Caki2 (cell line): ENCODE measurements at places on chromosomes 16 and 17.

DNA sequence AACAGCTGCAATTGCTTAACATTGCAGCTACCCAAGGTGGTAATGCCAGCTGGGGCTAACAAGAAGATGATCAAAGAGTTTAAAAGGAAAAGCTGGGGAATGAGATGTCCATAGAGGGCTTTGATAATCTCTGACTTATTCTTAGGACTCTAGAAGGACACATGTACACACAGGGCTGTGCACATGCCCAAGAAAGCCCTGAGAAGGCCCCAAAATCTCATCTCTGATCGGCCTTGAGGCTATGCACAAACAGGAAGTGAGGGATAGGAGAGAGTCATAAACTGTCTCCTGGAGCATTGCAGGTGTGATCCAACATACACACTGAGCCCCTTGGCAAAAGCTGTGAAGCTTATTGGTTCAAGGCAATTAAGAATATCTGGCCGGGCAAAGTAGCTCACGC is 17.2 kb upstream of the RABEP1 start:
- no peak for DNase-seq

- DNase-seq, result peak; percentile 44
Measured at GRCh38 chr16:75593825-75594820, 27.9 kb downstream of the GABARAPL2 start.

GRCh38 chr17:13000561-13000960 is 17.3 kb downstream of the ELAC2 start:
- DNase-seq, result no peak

DNA sequence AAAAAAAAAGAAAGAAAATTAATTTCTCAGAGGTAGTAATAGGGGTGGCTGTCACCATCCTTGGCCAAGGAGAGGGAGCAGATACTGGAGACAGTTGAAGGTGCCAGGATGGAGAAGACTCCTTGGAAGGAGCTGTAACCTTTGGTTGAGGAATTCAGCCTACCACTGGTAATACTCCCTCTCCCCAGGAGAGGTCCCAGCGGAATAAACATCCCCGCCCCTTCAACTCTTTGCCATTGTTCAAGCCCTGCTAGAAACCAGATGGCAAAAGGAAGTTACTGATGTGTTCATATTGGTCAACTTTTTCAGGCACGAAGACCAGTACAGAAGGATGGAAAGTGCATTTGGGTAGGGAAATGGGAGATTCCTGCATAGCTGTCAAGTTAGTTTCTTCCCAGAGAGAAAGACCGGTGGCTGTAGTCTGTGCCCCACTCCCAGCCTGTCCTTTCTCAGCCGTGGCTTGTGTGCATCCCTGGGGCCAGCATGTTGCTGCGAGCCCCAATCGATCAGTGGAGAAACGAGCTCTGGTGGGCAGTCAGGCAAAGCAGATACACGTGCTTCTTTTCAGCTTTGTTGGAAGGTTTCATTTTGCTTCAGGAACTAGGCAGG is 612.1 kb downstream of the MAF start:
- DNase-seq, result no peak

- DNase-seq, result no peak
Measured at GRCh38 chr17:1002412-1002753, 5.5 kb downstream of the TIMM22 start.

- peak; percentile 87 for DNase-seq
Measured at GRCh38 chr16:14486520-14487303, 143.3 kb downstream of the PARN start.

- DNase-seq, result no peak
Measured at GRCh38 chr16:66065925-66066324, 300.6 kb upstream of the CDH5 start.

- no peak for DNase-seq
Measured at GRCh38 chr17:77571155-77571981, 387.1 kb upstream of the TNRC6C start.

- DNase-seq, result no peak
Measured at GRCh38 chr16:15689290-15689689, 39.2 kb downstream of the NDE1 start.

DNA sequence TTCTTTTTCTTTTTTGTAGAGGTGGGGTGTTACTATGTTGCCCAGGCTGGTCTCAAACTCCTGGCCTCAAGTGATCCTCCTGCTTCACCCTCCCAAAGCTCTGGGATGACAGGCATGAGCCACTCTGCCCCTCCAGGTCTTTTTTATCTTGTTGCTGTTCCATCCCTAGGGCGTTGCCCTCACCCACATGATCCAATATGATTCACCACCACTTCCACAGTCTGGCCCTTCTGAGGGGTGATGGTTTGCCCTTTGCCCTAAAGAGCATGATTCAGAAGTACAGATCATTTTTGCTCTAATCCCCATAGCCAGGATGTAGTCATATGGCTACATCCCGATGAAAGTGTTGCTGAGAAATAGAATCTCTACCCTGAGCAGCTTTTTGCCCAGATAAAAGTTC is 18.8 kb downstream of the STX4 start:
- DNase-seq, result peak; percentile 95

DNA sequence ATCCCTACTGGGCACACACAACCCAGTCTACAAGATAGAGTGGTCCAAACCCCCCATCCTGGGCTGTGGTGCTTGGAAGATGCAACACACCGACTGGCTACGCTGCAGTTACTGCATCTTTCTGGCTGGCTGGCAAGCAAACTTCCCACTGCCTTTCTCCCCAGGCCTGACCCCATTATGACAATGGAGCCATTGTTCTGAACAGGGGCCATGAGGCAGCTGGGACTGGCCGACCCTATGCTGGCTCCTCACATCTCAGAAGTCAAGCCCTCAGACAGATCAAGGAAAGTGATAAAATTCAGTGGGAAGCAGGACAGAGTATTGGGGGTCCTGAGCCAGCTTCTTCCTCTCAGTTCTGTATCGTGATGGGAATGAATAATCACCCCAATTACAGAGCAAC is 364.1 kb upstream of the ASIC2 start:
- no peak for DNase-seq

GRCh38 chr16:1202274-1202673 is 22.8 kb downstream of the TPSG1 start:
- no peak for DNase-seq

- no peak for DNase-seq
Measured at GRCh38 chr16:4839942-4840341, 7.1 kb downstream of the GLYR1 start.

- no peak for DNase-seq
Measured at GRCh38 chr16:77759821-77760220, 28.5 kb upstream of the VAT1L start.

DNA sequence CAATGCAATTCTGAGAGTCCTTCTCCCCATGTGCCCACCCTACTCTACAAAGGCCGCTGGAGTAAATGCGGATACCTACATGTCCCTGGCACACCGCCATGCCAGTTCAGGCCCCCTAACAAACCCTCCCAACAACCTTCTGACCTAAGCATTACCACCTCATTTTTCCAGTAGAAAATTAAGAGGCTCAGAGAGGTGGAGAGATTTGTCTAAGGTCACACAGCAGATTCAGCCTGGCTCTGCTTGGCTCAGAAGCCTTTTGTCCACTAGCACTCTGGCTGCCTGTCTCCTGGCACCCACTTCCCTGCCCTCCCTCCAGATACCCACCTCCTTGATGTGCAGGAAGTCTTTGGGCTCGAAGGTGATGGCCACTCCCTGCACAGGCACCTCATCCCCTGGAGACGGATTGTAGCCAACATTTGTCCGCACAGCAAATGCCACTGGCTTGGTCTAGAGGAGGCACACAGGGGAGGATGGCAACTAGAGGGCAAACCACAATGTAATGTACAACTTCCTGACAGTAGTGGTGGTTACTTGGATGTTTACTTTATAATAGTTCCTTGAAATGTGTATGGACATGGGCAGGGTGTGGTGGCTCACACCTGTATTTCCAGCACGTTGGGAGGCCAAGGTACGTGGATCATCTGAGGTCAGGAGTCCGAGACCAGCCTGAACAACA is 10.2 kb downstream of the CACNB1 start:
- DNase-seq, result no peak

GRCh38 chr17:34706029-34706428 is 126.6 kb downstream of the TMEM132E start:
- DNase-seq, result peak; percentile 20

DNA sequence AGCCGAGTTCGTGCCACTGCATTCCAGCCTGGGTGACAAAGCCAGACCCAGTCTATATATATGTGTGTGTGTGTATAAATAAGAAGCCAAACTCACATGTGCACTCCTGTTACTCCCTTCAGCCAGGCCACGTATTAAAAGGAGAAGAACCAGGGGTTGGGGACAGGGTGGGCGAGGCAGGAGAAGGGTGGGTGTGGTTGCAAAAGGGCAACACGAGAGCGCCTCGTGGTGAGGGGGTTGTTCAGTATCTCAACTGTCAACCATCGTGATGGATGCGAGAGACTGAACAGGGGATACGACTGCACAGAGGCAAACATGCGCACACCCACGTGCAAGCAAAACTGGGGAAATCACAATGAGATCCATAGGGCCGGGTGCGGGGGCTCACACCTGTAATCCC is 54.9 kb downstream of the ABCC6 start:
- DNase-seq, result no peak

DNA sequence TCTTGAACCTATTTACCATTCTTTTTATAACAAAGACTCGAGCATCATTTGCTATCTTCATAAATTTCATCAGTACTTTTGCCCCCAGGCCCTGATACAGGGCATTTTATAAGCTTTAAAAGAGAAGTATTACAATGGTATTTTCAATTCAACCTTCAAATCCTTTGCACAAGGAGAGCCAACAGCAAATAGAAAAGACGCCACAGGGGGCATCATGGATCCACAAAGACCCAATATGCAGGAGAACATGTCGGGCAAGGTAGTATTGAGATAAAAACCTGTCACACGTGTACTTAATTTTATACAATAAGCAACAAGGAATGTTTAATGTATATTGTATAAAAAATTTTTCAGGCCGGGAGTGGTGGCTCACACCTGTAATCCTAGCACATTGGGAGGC is 10.2 kb downstream of the MAP3K14 start:
- DNase-seq, result no peak

GRCh38 chr16:17358846-17359245 is 111.9 kb downstream of the XYLT1 start:
- peak; percentile 22 for DNase-seq

DNA sequence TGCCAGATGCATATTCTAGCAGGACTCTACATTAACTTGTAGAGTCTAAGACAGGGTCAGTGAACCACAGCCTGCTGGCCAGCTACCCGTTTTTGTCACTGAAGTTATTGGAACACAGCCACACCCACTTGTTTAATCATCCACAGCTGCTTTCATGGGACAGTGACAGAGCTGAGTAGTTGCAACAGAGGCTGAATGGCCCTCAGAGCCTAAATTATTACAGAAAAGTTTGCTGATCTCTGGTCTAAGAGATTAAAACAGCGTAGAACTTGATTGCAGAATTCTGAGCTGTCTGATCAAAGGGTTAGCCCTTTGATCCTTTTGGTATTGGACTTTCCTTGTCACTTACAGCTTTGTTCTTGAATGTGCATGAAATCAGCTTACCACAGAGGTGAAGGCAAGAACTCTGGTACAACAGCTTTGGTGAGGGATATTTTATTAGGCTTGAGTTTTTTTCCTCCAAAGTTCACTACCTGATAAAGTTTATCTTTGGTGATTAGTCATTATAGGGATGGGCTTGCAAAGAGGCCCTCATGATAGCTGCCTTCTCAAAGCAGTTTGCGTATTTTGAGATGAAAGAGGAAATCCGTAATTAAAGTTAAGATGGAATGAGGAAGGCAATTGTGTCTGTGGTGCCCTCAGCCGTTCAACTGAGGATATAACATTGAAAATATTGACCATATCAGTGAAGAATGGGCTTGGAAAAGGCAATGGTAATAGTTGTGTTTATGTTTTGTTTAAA is 23.6 kb downstream of the ALDH3A2 start:
- peak; percentile 74 for DNase-seq

DNA sequence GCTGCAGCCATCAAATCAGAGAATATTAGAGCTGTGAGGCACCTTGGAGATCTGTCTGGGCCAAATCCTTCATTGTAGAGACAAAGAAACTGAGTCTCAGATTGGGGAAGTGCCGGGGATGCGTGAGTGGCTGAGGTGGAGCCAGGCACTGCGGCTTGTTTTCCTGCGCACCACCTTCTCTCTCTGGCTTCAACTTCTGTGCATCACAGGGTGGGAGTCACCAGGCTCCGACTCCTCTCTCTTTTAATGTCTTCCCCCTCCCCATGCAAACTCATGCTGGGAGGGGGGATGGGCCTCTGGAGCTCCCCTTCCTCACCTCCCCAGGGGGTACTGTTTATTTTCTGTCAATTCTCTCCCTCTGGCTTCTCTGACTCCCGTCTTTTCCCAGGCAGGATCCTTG is 8.7 kb upstream of the ETV4 start:
- no peak for DNase-seq

DNA sequence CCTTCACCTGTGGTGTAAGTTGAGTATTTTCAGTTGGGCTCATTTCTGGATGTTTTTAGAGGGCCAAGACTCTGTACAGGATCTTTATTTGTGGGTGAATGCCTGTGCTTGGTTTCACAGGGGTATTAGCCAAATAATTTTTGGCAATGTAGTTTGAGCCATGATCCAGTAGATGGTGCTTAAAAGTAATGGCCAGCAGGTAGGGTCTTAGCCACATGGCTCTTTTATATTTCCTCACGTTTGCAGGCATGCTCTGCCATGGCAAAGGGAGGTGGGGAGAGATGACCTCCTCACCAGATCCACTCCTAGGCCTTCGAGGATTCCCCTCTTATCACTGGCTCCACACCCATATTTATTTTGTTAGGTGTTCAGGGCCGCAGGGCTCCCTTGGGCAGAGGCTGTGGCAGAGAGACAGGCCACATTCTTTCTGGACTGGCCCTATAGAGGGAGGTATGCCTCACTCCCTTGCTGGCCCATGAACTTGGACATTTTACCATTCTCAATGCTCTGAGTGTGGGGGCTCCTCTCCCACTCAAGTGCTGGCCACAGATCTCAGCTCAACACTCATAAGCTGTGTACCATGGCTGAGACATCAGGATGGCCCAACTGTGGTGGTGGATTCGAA is 417.1 kb downstream of the XYLT1 start:
- no peak for DNase-seq

GRCh38 chr17:76432004-76432403 is 20.9 kb downstream of the UBE2O start:
- no peak for DNase-seq

DNA sequence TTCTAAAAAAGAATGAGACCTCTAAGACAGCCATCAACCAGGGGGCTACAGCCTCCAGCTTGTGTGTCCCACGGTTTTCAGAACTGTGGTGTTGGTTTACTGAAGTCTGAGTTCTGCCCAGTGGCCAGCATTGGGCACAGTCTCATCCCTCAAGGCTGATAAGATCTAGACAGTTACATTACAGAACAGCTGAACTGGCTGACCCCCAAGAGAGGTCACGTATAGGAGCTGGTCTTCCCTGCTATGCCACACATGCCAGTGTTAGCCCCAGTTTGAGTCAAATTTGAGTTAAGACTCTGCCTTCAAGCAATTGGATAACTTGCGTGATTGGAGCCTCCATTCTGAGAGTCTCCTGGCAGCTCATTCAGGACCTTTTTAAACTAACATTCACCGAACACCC is 14.8 kb upstream of the NUP93 start:
- no peak for DNase-seq

GRCh38 chr17:62714016-62714777 is 86.7 kb downstream of the MRC2 start:
- no peak for DNase-seq

GRCh38 chr16:15530085-15530484 is 95.7 kb downstream of the BMERB1 start:
- DNase-seq, result no peak
